Peyer's patch (tissue), 4 donors: ENCODE measurements at places on chromosomes 12 and 14. TPM values are rescaled to one million over a fixed set of nuclear protein-coding genes. Genes with fewer than 3 reads are reported as not detected.

Gene CLSTN3
- 120 TPM for total RNA-seq

- no peak for DNase-seq
- H3K4me3 ChIP-seq: no peak overlapping the region
- H3K27ac ChIP-seq: no peak overlapping the region
Measured at GRCh38 chr14:84036840-84037239, 1493.1 kb upstream of the FLRT2 start.

DNA sequence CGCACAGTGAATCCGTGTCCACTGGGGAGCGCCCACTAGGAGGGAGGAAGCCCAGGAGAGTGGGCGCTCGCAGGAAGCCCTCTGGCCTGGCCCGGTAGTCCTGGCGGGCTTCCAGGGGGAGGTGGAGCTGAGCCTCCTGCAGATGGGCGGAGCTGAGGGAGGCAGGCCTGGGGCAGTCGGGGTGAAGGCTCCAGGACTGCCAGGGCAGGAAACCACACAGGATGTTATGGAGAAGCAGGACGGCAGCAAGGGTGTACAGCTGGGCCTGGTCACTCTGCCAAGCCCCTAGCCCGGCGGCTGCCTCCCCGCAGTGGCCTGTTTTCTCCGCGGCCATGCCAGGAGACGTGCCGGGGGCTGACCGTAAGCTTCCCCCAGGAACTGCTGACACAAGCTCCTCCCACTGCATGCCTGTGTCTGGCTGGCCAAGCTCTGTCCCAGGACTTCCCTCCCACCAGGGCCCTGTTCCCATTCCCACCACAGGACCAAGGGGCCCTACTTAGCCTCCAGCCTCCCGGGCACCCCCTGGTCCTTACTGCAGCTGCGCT, 143.4 kb upstream of the C14orf180 start:
- peak overlapping the region; percentile 26 for H3K4me3 ChIP-seq
- H3K36me3 ChIP-seq: no peaks in the 10 kb centered on the region
- H3K27ac ChIP-seq: no peak overlapping the region
- H3K4me1 ChIP-seq: no peaks in the 10 kb centered on the region
- DNase-seq: peak; percentile 55

Gene DIO3
- 1.7 TPM for total RNA-seq

GRCh38 chr14:71264260-71264659, 357.0 kb downstream of the PCNX1 start:
- no peaks in the 10 kb centered on the region for H3K27me3 ChIP-seq
- no peak overlapping the region for H3K4me3 ChIP-seq
- H3K4me1 ChIP-seq: no peaks in the 10 kb centered on the region
- no peak overlapping the region for H3K27ac ChIP-seq
- H3K36me3 ChIP-seq: no peaks in the 10 kb centered on the region
- DNase-seq: no peak

Gene PPM1H
- 7.4 TPM for total RNA-seq

Gene HOXC6
- 1.7 TPM for total RNA-seq

GRCh38 chr14:56648508-56649301, 69.1 kb downstream of the TMEM260 start:
- no peak for DNase-seq
- H3K27ac ChIP-seq: no peak overlapping the region
- H3K27me3 ChIP-seq: no peaks in the 10 kb centered on the region
- no peak overlapping the region for H3K4me3 ChIP-seq
- H3K4me1 ChIP-seq: no peaks in the 10 kb centered on the region
- peaks cover 6% of the 10 kb centered on the region for H3K36me3 ChIP-seq

Gene PIK3C2G
- 4.1 TPM for total RNA-seq

Gene RNASE7
- total RNA-seq: not detected

DNA sequence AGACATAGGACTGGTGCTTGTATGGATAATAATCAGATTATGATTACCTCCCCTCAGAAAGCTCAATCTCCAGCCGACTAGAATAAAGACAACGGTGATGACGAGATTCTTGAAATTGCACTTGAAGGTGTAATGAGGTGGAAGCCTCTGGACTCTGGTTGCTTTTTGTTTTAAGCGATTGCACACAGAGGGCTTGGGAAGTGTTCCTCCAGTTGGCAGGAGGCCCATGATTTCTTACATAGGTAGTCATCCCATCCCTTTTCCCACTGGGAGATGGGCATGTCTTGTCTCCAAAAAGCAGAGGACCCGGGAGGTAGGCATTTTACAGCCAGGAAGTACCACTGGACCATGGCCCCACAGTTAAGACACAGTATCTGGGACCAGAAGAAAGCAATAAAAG, 165.7 kb upstream of the FKBP4 start:
- no peaks in the 10 kb centered on the region for H3K4me1 ChIP-seq
- H3K36me3 ChIP-seq: no peaks in the 10 kb centered on the region
- no peak overlapping the region for H3K27ac ChIP-seq

- peak overlapping the region; percentile 93 for H3K27ac ChIP-seq
- DNase-seq: no peak
- H3K27me3 ChIP-seq: no peaks in the 10 kb centered on the region
- peaks cover 20% of the 10 kb centered on the region for H3K4me1 ChIP-seq
- peak overlapping the region; percentile 77 for H3K4me3 ChIP-seq
Measured at GRCh38 chr12:103964805-103965204, 867 bp upstream of the TDG start.

Gene RILPL2
- 2.8 TPM for total RNA-seq

Gene CLEC4C
- total RNA-seq: not detected

Gene TBC1D30
- total RNA-seq: 16.8 TPM

GRCh38 chr12:74483057-74483456, 54.6 kb upstream of the ATXN7L3B start:
- no peaks in the 10 kb centered on the region for H3K36me3 ChIP-seq
- H3K4me3 ChIP-seq: no peak overlapping the region
- DNase-seq: no peak
- no peaks in the 10 kb centered on the region for H3K27me3 ChIP-seq

DNA sequence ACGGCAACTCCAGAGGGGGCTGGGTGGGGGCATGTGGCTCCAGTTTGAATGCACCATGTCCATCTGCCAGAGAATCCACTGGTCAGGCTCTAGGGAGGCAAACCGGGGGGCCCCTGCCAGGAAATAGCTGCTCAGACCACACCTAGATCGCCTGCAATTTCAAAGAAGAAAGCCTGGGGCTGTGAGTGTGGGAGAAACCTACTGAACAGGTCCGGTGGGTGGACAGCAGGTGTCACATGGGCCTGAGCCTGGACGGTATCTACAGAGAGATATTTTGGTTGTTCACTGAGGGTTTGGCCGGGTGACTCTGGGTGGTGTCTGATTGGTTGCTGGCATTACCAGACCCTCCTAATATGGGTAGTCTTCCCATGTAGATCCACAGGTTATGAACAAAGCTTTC, 32.0 kb downstream of the DAO start:
- DNase-seq: no peak
- no peaks in the 10 kb centered on the region for H3K36me3 ChIP-seq
- H3K27me3 ChIP-seq: no peaks in the 10 kb centered on the region
- no peak overlapping the region for H3K27ac ChIP-seq
- no peaks in the 10 kb centered on the region for H3K4me1 ChIP-seq
- H3K4me3 ChIP-seq: no peak overlapping the region

Gene WNT5B
- total RNA-seq: 9.1 TPM

DNA sequence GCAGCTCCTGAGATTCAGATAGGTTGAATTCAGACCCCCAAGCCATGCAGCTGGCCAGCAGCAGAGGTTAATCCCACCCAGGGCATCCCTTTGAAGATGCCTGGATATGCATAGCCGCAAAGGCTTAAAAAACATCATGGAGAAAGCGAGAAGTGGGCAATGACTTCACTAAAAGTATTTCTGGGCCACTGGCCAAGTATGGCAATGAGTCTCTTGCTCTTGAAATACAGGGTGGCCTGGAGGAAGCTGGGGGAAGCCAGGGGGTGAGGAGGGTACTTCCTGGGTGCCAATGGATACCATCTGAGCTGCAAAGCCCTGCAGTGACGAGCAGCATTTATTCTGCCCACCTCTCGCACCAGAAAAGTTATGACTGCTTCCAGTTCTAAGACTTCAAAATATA, 539.3 kb upstream of the TBX3 start:
- H3K27me3 ChIP-seq: no peaks in the 10 kb centered on the region
- DNase-seq: no peak
- H3K4me3 ChIP-seq: no peak overlapping the region

- no peak for DNase-seq
- H3K4me1 ChIP-seq: no peaks in the 10 kb centered on the region
- no peak overlapping the region for H3K27ac ChIP-seq
- H3K27me3 ChIP-seq: no peaks in the 10 kb centered on the region
- no peaks in the 10 kb centered on the region for H3K36me3 ChIP-seq
Measured at GRCh38 chr12:75257510-75257909, 47.9 kb upstream of the KCNC2 start.

- H3K27ac ChIP-seq: no peak overlapping the region
- no peaks in the 10 kb centered on the region for H3K36me3 ChIP-seq
- H3K4me1 ChIP-seq: no peaks in the 10 kb centered on the region
- H3K27me3 ChIP-seq: no peaks in the 10 kb centered on the region
- no peak overlapping the region for H3K4me3 ChIP-seq
- no peak for DNase-seq
Measured at GRCh38 chr12:116148844-116149243, 128.6 kb downstream of the MED13L start.

Gene NFE2
- not detected for total RNA-seq

DNA sequence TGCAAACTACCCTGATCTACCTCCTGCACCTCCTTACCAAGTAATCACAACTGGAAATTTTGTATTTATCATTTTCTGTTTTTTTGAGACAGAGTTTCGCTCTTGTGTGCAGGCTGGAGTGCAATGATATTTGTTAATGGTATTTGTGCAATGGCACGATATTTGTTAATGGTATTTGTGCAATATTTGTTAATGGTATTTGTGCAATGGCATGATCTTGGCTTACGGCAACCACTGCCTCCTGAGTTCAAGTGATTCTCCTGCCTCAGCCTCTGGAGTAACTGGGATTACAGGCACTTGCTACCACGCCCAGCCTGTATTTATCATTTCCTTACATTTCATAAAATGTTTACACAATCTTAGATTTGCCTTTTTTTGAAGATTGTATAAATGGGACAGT, 5.7 kb upstream of the NECAP1 start:
- no peak overlapping the region for H3K4me3 ChIP-seq
- no peak for DNase-seq
- H3K27me3 ChIP-seq: no peaks in the 10 kb centered on the region
- H3K4me1 ChIP-seq: no peaks in the 10 kb centered on the region
- no peak overlapping the region for H3K27ac ChIP-seq
- H3K36me3 ChIP-seq: no peaks in the 10 kb centered on the region

DNA sequence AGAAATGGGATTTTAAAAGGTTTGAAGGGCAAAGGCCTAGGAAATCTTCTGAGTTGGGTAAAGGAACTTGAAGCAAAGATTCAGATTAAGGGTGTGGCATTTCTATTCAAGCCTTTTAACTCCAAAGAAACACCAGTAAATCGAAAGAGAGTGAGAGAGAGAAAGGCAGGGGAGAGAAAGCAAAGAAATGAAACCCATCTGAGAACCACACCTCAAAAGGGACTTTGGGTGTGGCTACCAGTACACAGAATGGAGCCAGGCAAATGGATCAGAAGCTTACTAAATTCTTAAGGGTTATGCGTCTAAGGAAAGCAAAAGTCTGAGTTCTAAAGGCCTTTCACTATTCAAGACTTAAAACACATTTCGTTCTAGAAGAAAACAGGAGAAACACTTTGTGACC, 277.4 kb downstream of the BCL11B start:
- H3K27me3 ChIP-seq: no peaks in the 10 kb centered on the region

DNA sequence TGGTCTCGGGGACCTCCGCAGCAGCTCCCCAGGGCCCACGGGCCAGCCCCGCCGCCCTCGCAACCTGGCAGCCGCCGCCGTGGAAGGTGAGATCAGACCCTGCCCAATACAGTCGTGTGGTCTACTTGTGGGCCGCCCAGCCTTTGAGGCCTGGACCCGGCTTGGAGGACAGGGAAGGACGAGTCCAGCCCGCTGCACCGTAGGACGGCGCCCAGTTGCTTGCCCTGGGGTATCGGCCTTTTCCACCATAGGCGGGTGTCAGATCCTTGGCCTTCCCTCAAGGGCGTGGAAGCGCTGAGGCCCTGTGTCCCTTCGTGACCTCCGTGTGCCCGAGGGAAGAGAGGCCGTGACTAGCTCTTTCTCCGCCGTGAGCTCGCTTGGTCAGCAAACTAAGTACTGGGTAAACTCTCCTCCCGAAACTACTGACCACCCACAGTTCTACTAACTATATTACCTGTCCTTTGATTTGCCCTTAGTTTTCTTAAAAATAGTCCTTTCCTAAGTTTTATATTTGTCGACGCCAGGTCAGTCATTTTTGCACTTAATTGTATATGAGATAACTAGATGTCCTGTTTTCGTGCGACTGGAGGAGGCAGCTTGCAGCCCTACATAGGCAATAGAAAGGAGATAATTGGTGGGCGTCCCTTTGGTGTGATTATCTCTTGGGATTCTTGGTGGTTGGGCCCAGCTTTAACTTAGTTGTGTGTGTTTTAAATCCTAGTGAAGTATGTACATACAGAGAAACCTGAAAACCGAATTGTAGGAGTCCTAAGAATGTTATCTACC, 757 bp downstream of the SLC25A3 start:
- H3K27me3 ChIP-seq: no peaks in the 10 kb centered on the region
- H3K36me3 ChIP-seq: peaks cover 37% of the 10 kb centered on the region
- no peaks in the 10 kb centered on the region for H3K4me1 ChIP-seq
- DNase-seq: peak; percentile 72

Gene SYT1
- total RNA-seq: 2.0 TPM

GRCh38 chr12:60093428-60093827, 497.6 kb downstream of the SLC16A7 start:
- H3K36me3 ChIP-seq: no peaks in the 10 kb centered on the region
- H3K4me3 ChIP-seq: no peak overlapping the region
- H3K4me1 ChIP-seq: no peaks in the 10 kb centered on the region
- no peak for DNase-seq

DNA sequence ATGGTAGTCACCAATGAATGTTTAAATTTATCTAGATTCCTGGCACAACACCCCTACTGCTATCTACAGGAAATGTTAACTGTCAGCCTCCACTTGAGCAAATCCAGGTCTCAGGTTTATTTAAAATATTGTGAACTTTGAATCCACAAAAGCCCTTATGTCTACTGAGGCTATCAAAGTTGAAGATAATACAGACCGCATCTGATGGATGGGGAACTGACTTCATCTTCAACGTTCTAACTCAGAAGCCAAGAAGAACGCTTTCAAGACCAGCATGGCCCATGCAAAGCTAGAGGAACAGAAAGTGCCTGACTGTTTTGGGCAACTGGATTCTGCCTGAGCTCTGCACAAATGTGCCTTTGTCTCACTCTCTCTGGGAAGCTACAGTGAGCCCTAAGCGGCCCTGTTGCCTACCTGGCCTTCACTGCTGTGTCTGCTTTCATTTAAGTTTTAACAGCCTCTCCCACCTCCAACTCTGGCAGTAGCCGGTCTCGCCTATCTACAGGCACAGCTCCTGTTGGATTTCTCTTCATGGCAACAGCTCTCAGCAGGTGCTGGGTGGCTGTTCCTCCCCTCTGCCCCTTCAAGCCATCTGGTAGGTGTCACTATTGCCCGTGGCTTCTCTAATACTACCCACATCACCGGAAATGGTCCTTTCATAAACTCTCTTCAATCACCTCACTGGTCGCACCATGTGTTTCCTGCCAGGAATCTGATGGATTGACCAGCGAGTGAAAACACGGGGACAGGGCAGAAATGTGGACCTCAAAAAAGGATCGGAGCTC, 112.1 kb upstream of the OVCH1 start:
- no peaks in the 10 kb centered on the region for H3K27me3 ChIP-seq
- no peak overlapping the region for H3K4me3 ChIP-seq
- no peaks in the 10 kb centered on the region for H3K36me3 ChIP-seq
- H3K4me1 ChIP-seq: no peaks in the 10 kb centered on the region
